Activated CD4-positive, alpha-beta T cell treated with anti-CD3 and anti-CD28 coated beads for 1 hour (primary cell): ENCODE measurements at places on chromosomes 1 and 21.

DNA sequence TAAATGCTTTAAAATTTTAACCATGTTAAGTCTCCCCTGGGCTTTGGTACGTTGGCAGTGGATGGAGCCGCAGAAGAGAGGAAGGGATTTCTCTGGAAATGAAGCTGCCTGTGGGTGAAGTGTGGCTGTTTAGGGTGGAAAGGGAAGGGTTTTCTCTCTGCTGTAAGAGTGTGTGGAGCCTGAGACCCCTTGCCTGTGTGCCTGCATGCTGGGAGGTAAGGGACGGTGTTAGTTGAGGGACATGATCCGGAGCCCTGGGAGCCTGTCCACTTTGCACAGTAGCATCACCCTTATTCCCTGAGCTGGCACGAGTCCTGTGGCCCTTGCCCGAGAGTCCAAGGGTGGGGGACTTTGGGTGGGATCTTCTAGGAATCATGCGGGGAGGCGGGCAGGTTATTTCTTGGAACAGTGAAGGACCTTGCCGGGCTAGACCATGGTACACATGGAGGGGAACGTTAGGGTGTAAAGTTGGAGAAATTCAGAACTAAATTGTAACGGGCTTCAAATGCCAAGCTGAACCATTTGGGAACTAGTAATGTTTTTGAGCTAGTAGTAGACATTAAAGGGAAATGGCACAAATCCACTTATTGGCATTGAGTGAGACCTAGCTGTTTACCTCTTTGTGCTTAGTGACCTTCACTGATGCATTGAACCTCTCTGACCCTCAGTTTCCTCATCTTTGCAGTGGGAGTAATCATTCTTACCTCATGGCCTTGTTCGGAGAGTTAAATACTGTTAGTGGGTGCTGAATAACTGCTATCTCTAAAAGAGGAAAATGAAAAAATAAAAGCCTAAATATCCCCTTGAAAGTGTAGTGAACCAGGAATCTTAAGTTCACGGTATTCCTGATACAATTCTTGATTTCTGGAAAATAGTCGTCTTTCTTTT is 3.5 kb downstream of the GALNT2 start:
- DNase-seq = no peak

DNA sequence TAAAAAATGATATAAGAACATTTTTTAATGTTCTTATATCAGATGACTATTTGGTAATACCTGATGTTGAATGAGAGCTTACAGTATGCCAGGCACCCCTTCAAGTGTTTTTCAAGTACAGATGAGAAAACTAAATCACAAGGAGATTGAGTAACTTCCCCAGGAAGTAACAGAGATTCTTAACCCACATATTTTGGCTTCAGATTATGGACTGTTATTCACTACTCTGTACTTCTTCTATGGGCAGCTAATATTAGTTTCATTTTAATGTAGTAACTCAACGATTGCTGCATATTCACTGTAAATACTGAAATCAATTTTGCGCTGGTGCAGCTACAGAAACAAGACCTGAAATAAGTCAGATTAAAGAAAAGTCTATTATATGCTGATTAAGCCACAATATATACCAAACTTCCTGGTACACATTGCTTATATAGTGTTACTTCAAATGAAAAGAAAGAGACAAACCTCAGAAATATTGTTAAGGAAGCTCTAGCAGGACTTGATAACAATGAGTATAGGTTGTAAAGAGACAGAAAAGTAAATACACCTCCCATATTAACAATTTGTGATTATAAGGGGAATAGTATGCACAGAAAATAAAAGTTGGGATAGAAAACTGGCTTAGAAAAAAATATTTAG is 19.7 kb downstream of the DPYD start:
- no peak for DNase-seq

GRCh38 chr1:31299365-31299764 is 2.5 kb downstream of the ZCCHC17 start:
- no peak for DNase-seq

- no peak for DNase-seq
Measured at GRCh38 chr1:92964316-92964715, 3.1 kb upstream of the DIPK1A start.

DNA sequence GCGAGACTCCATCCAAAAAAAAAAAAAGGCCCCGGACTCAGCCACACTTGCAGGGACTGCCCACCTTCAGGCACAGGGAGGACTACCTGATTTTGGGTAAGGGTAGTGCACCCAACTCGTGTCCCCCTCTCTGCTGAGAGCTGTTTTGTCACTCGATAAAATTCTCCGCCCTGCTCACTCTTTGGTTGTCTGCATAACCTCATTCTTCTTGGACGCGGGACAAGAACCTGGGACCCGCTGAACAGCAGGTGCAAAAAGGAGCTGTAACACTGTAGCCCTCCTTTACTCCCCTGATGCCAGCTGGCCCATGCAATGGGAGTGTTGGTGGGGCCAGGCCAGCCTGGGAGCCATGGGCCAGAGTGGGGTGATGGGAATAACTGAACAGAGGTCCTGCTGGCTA is 10.6 kb downstream of the S100B start:
- no peak for DNase-seq

- DNase-seq = no peak
Measured at GRCh38 chr1:33468967-33469366, 3.5 kb upstream of the ZSCAN20 start.
